ENCODE measurements at places on chromosomes 6 and 20.

- peak; percentile 52 for DNase-seq
Measured at GRCh38 chr6:110178626-110179405, 654 bp downstream of the WASF1 start.

DNA sequence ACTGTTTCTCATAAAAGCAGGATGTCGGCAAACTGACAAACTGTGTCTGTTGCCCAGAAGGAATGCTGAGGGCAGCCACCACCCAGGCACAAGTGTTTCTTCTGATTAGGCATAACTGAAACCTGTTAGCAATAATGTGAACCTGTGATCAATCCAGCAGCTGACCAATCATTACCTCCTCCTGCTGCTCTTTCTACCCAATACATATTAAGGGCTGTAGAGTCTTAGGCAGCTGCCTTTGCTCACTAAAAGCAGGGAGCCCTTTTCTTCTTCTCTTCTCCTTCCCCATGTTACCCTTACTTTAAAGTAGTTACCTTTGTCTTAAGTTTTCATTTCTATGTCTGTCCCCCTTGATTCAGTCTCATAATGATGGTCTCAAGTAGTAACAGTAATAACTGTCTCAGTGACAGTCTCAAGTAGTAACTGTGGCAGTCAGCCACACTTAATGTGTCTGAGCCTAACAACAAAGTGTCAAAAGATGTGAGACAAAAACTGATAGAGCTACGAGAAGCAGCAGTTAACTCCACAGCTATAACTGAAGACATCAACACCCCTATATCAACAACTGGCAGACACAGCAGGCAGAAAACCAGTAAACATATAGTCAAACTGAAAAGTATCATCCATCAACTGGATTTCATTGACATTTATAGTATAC lies 37.0 kb downstream of the RANBP9 start:
- no peak for DNase-seq

GRCh38 chr20:33372993-33373441 lies 28.3 kb downstream of the CDK5RAP1 start:
- DNase-seq, result no peak

- no peak for DNase-seq
Measured at GRCh38 chr6:54935739-54936138, 89.2 kb downstream of the FAM83B start.

GRCh38 chr6:130466052-130466747 lies 100.4 kb downstream of the TMEM200A start:
- no peak for DNase-seq

GRCh38 chr6:129597023-129597713 lies 112.8 kb downstream of the ARHGAP18 start:
- DNase-seq, result no peak

- DNase-seq, result no peak
Measured at GRCh38 chr6:106134906-106135634, 48.9 kb downstream of the PRDM1 start.

- DNase-seq, result no peak
Measured at GRCh38 chr20:37901240-37901639, 1.7 kb upstream of the VSTM2L start.

DNA sequence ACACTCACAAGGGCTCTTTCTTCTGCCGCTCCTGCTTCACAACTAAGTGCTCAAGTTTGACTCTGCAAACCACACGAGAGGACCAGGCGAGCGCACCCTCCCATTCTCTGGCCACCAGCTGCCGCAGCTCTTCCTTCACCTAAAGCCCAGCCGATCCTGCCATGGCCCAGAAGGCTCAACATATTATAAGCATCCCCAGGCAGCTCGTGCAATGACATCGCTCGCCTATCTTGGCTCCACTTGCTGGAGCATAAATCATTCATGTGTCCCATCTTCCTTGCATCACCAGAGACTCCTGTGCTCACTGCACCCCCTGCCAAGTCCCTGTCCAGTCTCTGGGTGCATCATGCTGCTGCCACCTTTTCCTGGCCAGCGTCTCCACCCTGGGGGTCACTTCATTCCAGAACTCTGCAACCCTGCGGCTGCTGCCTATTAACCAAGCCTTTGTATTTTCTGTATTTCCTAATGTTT lies 59.0 kb downstream of the PSMG4 start:
- no peak for DNase-seq

DNA sequence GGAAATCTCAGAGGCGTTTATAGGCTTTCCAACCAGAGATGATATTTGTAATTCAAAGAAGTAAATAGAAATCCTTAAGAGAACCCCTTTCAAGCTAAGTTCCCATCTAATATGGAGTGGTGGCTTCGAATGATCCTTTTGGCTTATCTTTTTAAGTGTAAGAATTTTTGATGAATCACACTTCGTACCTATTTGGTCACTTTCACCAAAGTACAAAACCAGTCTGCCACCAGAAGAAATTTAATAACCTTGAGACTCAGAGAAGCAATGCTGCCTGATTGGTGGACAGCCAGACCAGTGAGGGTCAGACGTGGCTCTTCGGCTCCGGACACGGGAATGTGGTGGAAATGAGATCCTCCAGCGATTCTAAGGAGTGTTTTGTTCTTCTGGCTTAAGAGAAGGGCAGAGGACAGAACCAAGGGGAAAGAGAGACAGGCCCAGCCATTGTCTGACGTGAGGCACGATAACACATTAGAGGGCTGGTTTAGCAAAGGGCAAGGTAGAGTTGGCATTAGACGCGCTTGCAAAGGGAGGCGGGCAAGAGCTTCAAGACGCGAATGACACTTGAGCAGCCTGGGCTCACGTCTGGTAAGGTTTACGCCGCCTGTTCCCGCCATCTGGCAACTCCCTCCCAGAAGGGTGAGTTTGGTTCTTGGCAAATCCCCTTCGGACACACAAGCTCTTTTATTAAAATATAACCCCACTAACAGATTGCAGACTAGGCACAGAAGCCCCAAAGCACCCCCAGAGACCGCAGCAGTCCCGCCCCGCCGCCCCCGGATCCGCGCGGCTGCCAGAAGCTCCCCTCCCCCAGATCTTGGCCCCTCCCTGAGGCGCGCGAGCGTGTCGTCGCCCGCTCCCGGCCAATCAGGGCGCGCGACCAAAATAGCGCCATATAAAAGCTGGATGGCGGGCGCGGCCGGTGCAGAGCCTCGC lies 50.0 kb upstream of the EZR start:
- DNase-seq, result peak; percentile 97

DNA sequence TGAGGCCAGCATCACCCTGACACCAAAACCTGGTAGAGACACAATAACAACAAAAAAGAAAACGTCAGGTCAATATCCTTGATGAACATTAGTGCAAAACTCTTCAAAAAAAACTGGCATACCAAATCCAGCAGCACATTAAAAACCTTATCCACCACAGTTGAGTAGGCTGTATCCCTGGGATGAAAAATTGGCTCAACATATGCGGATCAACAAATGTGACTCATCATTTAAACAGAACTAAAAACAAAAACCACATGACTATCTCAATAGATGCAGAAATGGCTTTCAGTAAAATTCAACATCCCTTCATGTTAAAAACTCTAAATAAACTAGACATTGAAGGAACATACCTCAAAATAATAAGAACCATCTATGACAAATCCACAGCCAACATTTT lies 59.6 kb upstream of the PHIP start:
- DNase-seq, result no peak

- DNase-seq, result no peak
Measured at GRCh38 chr6:168457653-168457934, 16.6 kb downstream of the SMOC2 start.

DNA sequence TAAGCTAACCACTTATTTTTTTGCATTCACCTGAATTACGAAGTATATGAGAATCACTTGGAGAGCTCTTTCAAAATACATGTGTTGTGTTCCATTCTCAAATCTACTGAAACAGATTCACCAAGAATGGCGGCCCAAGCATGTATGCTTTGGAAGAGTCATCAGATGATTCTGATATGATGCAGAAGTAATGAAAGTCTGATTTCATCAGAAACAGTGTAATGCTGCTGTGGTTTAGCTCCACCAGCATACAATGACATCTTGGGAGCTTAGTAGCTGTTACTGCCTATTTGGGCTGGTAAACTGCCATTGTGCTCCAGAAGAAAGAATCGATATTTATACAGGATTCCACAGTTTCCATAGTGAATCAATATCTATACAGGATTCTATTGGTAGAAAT lies 52.9 kb downstream of the UBR2 start:
- DNase-seq, result no peak

DNA sequence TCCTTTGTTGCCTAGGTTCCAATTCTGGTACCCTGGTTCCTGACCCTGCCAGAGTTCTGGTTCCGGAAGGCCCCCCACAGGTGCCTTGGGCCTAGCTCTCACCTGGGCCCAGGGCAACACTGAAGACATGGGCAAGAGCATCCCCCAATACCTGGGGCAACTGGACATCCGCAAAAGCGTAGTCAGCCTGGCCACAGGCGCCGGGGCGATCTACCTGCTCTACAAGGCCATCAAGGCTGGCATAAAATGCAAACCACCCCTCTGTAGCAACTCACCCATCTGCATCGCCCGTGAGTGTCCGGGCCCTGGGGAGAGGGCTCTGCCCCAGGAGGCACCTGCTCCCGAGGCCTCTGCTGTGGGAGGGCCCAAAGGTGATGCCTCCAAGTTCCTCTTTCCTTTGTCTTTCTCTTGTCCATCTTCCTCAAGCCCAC lies at the start of gene ARMC12:
Gene ARMC12, plus strand, starts transcription at position 51 of the 431 bp plus-strand sequence. Its CDS starts 77 bp downstream, at position 128.
- no peak for DNase-seq

DNA sequence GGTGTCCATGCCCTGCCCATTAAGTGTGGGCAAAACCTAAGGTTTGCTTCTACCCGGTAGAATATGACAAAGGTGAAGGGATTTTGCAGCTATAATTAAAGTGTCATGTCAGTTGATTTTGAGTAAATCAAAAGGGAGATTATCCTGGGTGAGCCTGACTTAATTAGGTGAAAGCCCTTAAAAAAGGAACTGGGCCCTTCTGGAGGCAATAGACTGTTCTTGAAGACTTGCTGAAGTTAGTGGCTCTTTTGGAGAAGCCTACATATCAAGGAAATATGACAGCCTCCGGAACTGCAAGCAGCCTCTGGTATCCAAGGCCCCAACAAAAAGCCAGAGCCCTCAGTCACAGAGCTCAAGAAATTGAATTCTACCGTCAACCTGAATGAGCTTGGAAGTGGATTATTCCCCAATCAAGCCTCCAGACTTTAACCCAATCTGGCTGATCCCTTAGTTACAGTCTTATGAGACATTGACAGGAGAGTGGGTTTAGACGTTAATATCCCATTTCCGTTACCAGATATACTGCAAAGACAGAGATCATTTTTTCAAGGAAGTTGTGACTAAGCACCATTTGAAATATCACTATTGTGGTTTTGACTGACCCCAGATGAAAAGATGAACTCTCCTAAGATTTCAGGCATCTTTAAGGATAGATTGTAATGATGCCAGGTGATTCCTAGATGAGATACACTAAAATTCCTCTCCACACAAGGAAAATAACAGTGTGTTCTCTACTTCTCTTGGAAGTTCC lies 303.4 kb downstream of the PLCB1 start:
- DNase-seq, result no peak

DNA sequence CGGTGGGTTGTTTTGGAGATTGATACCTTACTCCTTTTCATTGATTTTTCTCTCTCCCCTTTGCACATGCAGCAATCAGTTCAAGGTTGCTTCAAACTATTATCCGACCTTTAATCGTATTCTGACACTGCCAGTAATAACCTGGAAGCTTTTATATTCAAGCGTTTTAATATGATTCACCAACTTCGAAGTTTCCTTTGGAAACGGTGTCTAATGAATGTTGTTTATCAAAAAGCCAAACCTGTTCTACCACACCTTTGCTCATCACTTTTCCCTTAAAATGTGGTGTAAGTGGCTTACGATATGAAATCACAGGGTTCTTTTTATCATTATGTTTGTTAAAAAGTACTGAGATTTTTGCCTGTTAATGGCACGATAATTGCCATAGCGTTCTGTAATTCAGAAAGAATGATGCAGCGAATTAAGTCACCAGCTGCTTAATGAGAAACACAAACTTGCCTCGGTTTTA lies 660 bp downstream of the STXBP5 start:
- no peak for DNase-seq

- DNase-seq, result no peak
Measured at GRCh38 chr20:43191143-43191542, 1.4 kb upstream of the PTPRT start.

- no peak for DNase-seq
Measured at GRCh38 chr20:45970646-45971424, 1.2 kb downstream of the ZNF335 start.

DNA sequence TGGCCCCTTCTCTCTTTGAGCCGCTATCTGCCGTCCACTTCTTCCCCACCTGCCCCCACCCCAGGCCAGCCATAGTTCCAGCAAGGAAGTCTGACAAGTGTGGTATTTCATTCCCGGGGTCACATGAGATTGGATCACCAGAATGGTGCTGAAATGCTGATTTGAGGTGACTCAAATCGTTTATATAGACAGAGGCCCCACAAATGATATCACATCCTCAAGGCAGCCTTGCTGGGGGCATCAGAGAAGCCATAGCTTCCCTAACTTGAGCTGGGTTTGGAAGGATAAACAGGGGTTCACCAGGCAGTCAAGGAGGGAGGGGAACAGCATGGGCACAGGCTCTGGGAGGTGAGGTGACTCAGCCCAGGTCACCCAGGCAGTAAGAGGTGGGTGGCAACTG lies 9.9 kb downstream of the SDCBP2 start:
- no peak for DNase-seq

- DNase-seq, result no peak
Measured at GRCh38 chr6:118787724-118788423, 106.1 kb upstream of the ASF1A start.

DNA sequence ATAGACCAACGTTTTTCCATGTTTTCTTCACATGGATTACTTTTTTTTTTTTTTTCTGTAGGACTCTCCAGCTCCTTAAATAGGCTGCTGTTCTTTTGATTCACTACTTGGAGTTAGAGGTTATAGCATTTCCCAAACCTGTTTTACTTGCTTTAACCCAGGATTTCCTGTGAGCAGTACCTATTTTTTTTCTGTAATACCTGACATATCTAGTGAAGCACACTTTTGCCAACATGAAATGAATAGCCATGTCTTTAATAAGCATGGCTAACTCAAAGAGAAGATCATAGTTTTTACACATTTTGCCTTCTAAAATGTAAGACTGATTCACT lies 137.0 kb downstream of the FOXA2 start:
- DNase-seq, result no peak

DNA sequence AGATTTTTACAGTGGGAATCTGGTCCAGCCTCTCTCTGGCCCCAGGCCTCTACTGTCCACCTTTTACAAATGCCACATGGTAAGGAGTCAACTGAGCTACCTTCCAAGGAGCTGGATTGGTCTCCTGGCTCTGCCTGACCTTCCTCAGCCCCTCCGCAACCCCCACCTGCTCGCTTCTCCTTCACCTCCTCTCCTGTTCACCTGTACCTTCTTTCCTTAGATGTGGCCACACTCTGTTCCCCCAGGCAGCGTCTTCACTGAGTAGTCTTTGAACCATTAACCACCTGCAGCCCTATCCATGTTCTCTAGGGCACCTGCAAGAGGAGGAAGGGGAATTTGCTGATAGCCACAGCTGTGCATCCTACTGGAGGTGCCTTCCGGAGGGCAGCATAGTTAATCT lies 55.3 kb upstream of the DDR1 start:
- no peak for DNase-seq

All from activated T-cell treated with anti-CD3 and anti-CD28 coated beads for 4 hours (primary cell).